ENCODE measurements at places on chromosomes 3 and 15. TPM values are rescaled to one million over a fixed set of nuclear protein-coding genes. Genes with fewer than 3 reads are reported as not detected.

The EDEM1 gene
- total RNA-seq, result 23.7 TPM

The LRRC3B gene
- not detected for total RNA-seq

The GOLGA6L7 gene
- total RNA-seq, result not detected

The RYK gene
- 55.2 TPM for total RNA-seq

The RBMS3 gene
- 0.42 TPM for total RNA-seq

The GOLGA6B gene
- total RNA-seq, result 0.10 TPM

The RRP9 gene
- 71.3 TPM for total RNA-seq

GRCh38 chr15:78208887-78209645, 25.3 kb downstream of the ACSBG1 start:
- no peaks in the 10 kb centered on the region for H3K36me3 ChIP-seq
- H3K27me3 ChIP-seq, result no peaks in the 10 kb centered on the region
- no peak for DNase-seq
- H3K4me1 ChIP-seq, result peaks cover 62% of the 10 kb centered on the region

GRCh38 chr3:37586280-37586679, 275.4 kb upstream of the CTDSPL start:
- DNase-seq, result no peak
- H3K4me1 ChIP-seq, result peaks cover 11% of the 10 kb centered on the region

GRCh38 chr3:140842984-140843649, 98.5 kb upstream of the SLC25A36 start:
- no peak overlapping the region for H3K27ac ChIP-seq
- H3K36me3 ChIP-seq, result no peaks in the 10 kb centered on the region
- H3K4me3 ChIP-seq, result no peak overlapping the region
- H3K4me1 ChIP-seq, result no peaks in the 10 kb centered on the region
- H3K27me3 ChIP-seq, result peaks cover 60% of the 10 kb centered on the region
- DNase-seq, result no peak

DNA sequence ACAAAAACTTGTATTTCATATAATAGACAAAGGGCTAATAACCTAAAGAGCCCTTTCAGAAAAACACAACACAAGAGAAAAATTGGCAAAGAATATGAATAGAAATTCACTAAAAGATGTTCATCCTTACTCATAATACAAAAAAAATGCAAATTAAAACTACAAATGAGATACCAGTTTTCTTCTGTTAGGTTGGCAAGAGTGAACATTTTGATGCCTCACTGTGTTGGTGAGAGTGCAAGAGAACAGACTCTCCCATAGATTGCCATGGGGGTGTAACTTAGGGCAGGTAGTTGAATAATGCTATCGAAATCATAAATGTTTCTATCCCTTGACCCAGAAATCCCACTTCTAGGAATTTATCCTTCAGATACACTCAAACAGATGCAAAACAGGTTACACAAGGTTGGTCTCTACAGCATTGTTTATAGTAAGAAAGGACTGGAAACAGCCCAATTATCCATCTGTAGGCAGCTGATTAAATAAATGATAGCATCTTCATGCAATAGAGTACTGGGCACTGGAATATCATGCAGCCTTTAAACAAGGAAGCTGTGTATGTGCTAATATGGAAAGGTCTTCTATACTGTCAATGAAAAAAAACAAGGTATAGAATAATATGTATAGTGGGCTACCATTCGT, 146.3 kb downstream of the TLE3 start:
- no peaks in the 10 kb centered on the region for H3K36me3 ChIP-seq
- no peaks in the 10 kb centered on the region for H3K4me1 ChIP-seq
- H3K4me3 ChIP-seq, result no peak overlapping the region

DNA sequence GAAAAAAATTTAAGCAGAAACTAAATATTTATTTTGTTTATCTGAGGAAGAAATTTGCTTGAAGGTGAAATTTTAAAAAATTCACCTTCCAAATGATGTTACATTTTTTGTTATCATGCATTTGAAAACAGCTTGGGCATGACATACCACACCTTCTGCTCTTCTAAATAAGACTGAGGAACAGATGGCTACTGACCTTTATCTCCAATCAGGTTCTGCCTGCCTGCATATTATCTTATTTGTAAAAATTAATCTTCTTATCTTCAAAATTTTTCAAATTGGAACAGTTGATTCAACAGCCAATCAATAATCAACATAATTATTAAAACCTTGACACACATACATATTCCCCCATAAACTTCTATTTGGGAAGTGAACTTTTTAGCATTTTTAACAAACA, 641.8 kb upstream of the ZNF385D start:
- H3K27me3 ChIP-seq, result no peaks in the 10 kb centered on the region
- no peaks in the 10 kb centered on the region for H3K4me1 ChIP-seq
- H3K36me3 ChIP-seq, result no peaks in the 10 kb centered on the region
- H3K27ac ChIP-seq, result no peak overlapping the region
- no peak overlapping the region for H3K4me3 ChIP-seq

DNA sequence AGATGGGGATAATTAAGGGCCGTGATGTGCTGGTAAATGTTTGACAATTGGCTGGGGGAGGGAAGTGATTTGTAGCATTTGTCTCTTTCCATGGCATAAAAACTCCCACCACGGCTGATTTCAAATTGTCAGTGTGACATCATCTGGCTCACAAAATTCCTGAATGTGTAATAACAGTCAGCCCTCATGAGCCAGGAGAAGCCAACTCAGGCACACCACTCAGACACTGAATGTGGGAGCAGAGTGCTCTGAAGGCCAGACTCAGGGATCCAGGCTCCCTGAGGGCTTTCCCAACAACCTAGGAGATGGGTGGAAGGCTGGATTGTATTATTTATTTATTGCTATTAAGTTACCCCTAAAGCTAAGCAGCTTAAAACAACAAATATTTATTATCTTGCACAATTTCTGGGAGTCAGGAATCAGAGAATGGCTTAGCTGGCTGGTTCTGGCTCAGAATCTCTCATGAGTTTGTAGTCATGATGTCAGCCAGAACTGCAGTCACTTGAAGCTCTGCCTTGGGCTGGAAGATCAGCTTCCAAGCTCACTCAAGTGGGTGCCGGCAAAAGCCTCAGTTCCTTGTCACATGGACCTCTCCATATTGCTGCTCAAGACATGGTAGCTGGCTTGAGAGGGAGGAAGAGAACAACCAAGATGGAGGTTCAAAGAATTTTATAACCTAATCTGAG, 6.5 kb upstream of the CPEB1 start:
- H3K27me3 ChIP-seq, result peaks cover 16% of the 10 kb centered on the region
- no peak overlapping the region for H3K4me3 ChIP-seq
- H3K27ac ChIP-seq, result no peak overlapping the region
- no peaks in the 10 kb centered on the region for H3K4me1 ChIP-seq
- H3K36me3 ChIP-seq, result no peaks in the 10 kb centered on the region
- DNase-seq, result no peak

DNA sequence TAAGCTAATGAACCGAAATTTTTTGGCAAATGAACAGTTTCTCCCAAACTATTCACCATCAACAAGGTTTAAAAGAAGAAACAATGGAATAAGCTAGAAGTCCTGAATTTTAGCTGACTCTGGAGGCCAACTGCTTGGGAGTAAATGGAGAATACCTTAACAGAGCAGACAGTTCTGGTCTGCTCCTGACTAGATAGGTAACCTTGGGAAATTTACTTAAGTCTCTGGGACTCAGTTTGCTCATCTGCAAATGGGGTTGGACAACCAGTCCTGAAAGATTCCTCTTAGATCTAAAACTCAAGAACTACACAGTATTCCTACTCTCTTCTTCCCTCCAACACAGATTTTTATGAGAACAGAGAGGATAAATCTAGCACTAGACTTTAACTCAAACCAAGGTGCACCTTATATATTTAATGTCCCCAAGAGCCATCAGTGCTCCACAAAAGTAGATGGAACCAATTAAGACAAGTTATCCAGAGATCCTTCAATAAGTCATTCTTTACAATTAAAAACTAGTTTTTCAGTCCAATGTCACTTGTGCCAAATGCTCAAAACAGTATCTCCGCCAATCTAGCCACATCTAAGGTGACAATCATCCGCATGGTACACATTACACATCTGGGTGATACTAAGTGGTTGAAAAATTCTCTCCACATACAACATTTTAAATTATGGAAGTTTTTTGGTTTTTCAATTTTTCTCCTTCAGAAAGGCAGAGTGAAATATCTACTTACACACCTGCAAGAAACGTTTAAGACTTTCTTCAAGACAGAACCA, 1.5 kb downstream of the RHOA start:
- peak overlapping the region; percentile 95 for H3K4me3 ChIP-seq
- peak overlapping the region; percentile 95 for H3K27ac ChIP-seq
- DNase-seq, result no peak
- H3K36me3 ChIP-seq, result peaks cover 5% of the 10 kb centered on the region
- H3K27me3 ChIP-seq, result no peaks in the 10 kb centered on the region
- H3K4me1 ChIP-seq, result peaks cover 39% of the 10 kb centered on the region

GRCh38 chr3:136050250-136050649, 84.7 kb downstream of the PPP2R3A start:
- no peak for DNase-seq
- H3K4me1 ChIP-seq, result no peaks in the 10 kb centered on the region
- no peak overlapping the region for H3K4me3 ChIP-seq
- H3K36me3 ChIP-seq, result no peaks in the 10 kb centered on the region
- H3K27me3 ChIP-seq, result no peaks in the 10 kb centered on the region

DNA sequence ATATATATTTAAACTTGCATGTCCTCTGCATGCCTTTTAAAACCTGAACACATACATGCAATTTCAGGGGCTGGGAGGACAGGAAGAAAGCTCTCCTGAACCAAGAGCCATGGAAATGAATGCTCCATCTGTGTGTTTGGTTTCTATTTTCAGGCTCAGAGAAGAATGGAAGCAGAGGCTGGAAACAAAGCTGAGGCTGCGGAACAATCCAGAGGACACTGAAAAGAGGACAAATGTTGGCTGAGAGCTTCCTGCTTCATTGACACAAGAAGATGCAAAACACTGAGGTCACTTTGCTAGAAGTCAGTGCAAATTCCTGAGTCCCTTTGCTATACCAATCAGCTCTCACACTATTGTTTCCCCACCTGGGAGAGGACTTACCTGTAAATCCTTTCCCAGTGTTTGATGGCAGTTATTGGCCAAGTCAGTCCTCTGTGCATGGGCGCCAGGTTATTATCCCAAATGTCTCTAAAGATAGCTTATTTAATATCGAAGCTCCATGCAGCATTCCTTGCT, 12.7 kb downstream of the FAM240A start:
- peaks cover 10% of the 10 kb centered on the region for H3K27me3 ChIP-seq
- no peak for DNase-seq
- H3K27ac ChIP-seq, result no peak overlapping the region
- no peaks in the 10 kb centered on the region for H3K4me1 ChIP-seq
- no peak overlapping the region for H3K4me3 ChIP-seq

GRCh38 chr15:25439369-25439836, 579 bp upstream of the UBE3A start:
- no peaks in the 10 kb centered on the region for H3K36me3 ChIP-seq
- peak overlapping the region; percentile 84 for H3K4me3 ChIP-seq
- H3K4me1 ChIP-seq, result peaks cover 19% of the 10 kb centered on the region
- DNase-seq, result peak; percentile 6

GRCh38 chr3:74693251-74693650, 78.8 kb upstream of the CNTN3 start:
- no peak overlapping the region for H3K27ac ChIP-seq
- no peak for DNase-seq
- no peaks in the 10 kb centered on the region for H3K4me1 ChIP-seq
- H3K4me3 ChIP-seq, result no peak overlapping the region
- H3K36me3 ChIP-seq, result no peaks in the 10 kb centered on the region

- H3K27ac ChIP-seq, result no peak overlapping the region
- no peak for DNase-seq
- no peaks in the 10 kb centered on the region for H3K36me3 ChIP-seq
- H3K4me1 ChIP-seq, result no peaks in the 10 kb centered on the region
- H3K27me3 ChIP-seq, result no peaks in the 10 kb centered on the region
- no peak overlapping the region for H3K4me3 ChIP-seq
Measured at GRCh38 chr3:179630753-179631451, 21.9 kb upstream of the USP13 start.

DNA sequence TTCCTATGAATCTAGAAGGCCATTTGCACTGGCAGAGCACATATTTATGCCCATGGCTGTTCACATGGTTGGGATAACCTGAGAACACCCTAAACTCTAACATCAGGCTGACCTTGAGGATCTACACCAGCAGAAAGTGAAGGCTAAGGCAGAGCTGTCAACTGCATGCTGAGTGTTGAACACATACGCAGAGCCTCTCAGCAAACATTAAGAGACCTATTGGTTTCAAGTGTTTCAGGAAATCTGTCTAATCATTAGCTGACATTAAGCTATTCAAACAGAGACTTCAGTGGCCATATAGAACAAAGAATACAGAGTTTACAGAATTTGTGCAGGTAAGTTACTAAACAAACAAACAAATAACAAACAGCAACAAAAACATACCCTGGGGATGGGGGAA, 16.1 kb upstream of the SEC61A1 start:
- H3K27me3 ChIP-seq, result no peaks in the 10 kb centered on the region
- H3K4me3 ChIP-seq, result no peak overlapping the region

DNA sequence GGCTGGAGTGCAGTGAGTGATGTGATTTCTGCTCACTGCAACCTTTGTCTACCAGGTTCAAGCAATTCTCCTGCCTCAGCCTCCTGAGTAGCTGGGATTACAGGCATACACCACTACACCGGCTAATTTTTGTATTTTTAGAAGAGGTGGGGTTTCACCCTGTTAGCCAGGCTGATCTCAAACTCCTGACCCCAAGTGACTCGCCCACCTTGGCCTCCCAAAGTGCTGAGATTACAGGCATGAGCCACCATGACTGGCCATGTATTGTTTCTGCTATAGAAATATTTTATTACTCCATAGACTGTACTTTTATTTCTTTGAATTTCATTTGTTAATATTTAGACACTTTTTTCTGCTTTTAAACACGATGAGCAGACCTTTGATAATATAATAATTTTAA, 60.4 kb downstream of the GTF2E1 start:
- no peaks in the 10 kb centered on the region for H3K27me3 ChIP-seq
- H3K4me1 ChIP-seq, result 0 out of 2 replicates have a peak, but pooled peaks cover 3% of the 10 kb centered on the region
- H3K4me3 ChIP-seq, result no peak overlapping the region
- no peak overlapping the region for H3K27ac ChIP-seq
- no peaks in the 10 kb centered on the region for H3K36me3 ChIP-seq

DNA sequence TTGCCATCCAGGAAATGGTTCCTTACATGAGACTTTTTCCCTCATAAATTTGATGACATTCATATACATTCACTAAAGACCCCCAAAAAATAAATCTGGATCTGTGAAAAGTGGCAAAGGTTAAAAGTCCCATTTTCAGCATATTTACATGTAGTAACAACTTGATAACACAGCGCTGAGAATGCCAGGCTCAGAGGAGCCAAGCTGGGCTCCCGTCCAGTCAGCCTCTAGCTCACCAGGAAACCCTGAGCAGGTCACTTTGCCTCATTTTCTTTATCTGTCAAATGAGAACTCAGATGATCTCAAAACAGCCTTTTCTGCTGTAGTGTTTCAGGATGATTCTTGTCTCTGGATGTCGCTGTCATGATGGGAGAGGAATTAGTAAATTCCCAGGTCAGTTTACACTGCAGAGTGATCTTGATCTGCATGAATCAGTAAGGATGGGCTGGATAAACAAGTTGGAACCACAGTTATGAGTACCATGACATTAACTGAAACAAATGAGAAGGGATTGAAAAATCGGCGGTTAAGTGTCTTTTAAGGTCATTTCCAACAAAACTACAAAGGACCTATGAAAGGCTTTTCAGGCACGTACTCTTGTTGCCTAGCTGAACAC, 82.8 kb downstream of the PPARG start:
- no peak for DNase-seq
- H3K36me3 ChIP-seq, result no peaks in the 10 kb centered on the region
- no peaks in the 10 kb centered on the region for H3K27me3 ChIP-seq
- no peak overlapping the region for H3K27ac ChIP-seq

GRCh38 chr3:27253831-27254230, 115.4 kb downstream of the NEK10 start:
- peak; percentile 51 for DNase-seq
- H3K36me3 ChIP-seq, result no peaks in the 10 kb centered on the region
- H3K4me3 ChIP-seq, result no peak overlapping the region
- H3K27ac ChIP-seq, result no peak overlapping the region
- H3K4me1 ChIP-seq, result no peaks in the 10 kb centered on the region

All from HCT116 (cell line).